ENCODE measurements at places on chromosomes 7 and 10.
A peak's percentile ranks its signal among the peaks of the same experiment; 100 is the strongest.

GRCh38 chr7:79425665-79426064 lies 27.8 kb downstream of the MAGI2 start:
- H3K36me3 ChIP-seq = no peaks in the 10 kb centered on the region
- no peak overlapping the region for H3K4me3 ChIP-seq
- peaks cover under 1% of the 10 kb centered on the region for H3K4me1 ChIP-seq

DNA sequence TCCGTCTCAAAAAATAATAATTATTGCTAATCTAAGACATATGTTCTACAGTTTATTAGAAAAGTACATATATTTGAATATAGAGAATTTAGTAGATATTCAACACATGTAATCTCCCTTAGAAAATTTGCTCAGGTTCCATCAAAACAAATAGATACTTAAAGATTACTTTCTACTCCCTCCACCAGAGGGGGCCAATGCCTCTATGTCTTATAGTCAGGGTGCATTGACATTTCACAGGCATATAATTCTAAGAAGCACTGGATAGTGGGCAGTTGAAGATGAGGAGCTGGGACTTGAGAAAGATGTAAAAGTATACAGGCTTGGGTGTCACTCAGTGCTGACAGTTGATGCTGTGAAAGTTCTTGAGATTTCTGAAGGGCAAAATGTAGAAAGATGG lies 301.6 kb upstream of the HPS1 start:
- H3K36me3 ChIP-seq = no peaks in the 10 kb centered on the region
- H3K27ac ChIP-seq = no peak overlapping the region
- H3K27me3 ChIP-seq = no peaks in the 10 kb centered on the region
- H3K4me1 ChIP-seq = no peaks in the 10 kb centered on the region
- DNase-seq = no peak

GRCh38 chr7:929311-929711 lies 25.2 kb downstream of the ADAP1 start:
- peaks cover 13% of the 10 kb centered on the region for H3K4me1 ChIP-seq
- peak overlapping the region; percentile 72 for H3K27ac ChIP-seq
- H3K27me3 ChIP-seq = no peaks in the 10 kb centered on the region
- no peak for DNase-seq
- H3K36me3 ChIP-seq = no peaks in the 10 kb centered on the region

- peak overlapping the region; percentile 54 for H3K4me3 ChIP-seq
- no peaks in the 10 kb centered on the region for H3K36me3 ChIP-seq
- H3K27me3 ChIP-seq = no peaks in the 10 kb centered on the region
These were observed 825 bp downstream of the TMEM176A start for GRCh38 chr7:150801242-150801945.

- H3K4me1 ChIP-seq = peaks cover 10% of the 10 kb centered on the region
- no peak for DNase-seq
- no peaks in the 10 kb centered on the region for H3K27me3 ChIP-seq
These were observed 104.9 kb upstream of the ZNF92 start for GRCh38 chr7:65268782-65269149.

Data from esophagus muscularis mucosa (tissue), 4 donors.